ENCODE measurements at places on chromosomes 16 and 17.

DNA sequence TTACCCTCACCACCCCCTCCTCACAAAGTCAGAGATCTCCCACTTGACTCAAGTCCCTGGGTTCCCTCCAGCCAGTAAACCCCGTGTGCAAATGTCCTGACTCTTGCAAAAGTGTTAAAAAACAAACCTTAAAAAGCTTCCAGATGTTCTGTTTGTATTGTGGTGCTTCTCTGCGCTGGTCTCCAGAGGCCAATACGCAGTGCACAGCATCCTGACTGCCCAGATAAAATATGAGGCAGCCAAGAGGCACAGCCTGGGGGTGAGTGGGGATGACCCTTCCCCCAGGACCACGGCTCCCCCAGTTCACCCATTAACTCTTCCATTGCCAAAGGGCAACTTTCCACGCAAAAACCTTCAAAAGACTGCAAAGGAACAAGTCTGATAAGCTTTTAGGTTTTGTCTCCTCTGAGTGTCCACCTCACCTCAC, 291.8 kb downstream of the SOX9 start:
- DNase-seq, result no peak

DNA sequence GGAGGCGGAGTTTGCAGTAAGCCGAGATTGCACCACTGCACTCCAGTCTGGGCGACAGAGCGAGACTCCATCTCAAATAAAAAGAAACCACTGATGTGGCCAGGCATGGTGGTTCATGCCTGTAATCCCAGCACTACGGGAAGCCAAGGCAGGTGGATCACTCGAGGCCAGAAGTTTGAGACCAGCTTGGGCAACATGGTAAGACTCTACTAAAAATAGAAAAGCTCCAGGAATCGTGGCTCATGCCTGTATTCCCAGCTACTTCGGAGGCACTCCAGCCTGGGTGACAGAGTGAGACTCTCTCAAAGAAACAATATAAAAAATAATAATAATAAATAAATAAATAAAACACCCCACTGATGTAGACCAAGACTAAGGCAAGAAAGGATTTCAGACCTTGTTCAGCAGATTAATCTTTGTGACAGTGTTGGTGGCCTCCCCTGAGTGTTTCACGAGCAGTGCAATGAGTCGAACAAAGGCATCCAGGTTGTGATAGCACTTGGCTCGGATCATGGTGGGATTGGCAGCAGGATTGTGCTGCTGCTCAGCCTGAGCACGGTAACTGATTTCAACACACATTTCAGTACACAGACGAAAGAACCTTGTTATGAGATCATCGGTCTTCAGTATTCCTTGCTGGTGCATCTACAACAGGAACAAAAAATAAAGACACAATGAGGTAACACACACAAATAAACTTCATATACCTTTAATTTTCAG, 18.6 kb downstream of the SETD6 start:
- DNase-seq, result no peak

- DNase-seq, result peak; percentile 27
Measured at GRCh38 chr16:1003391-1004347, 22.1 kb downstream of the SOX8 start.

DNA sequence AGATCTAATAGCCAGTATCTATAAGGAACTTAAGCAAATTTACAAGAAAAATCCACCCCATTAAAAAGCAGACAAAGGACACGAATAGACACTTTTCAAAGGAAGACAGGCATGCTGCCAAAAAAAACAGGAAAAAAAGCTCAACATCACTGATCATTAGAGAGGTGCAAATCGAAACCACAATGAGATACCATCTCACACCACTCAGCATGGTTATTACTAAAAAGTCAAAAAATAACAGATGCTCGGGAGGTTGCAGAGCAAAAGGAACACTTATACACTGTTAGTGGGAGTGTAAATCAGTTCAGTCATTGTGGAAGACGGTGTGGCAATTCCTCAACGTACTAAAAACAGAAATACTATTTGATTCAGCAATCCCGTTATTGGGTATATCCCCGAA, 9.6 kb downstream of the STX8 start:
- peak; percentile 37 for DNase-seq

DNA sequence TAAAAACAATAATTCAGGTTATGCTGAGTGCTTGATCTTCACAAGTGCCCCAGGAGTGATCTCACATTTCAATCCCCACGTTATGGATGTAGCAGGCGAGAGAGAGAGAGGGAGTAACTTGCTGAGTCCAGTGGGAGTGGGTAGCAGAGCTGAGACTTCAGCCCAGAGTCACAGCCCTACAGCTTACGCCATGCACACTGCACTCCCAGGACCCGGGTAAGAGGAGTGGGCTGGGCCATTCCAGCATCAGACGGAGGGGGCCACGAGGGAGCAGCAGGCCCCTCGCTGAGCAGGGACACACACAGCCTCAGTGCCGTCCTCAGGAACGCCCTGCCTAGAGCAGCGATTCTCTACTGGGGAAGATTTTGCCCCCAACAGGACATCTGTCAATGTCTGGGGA, 9.8 kb upstream of the KIF19 start:
- no peak for DNase-seq

DNA sequence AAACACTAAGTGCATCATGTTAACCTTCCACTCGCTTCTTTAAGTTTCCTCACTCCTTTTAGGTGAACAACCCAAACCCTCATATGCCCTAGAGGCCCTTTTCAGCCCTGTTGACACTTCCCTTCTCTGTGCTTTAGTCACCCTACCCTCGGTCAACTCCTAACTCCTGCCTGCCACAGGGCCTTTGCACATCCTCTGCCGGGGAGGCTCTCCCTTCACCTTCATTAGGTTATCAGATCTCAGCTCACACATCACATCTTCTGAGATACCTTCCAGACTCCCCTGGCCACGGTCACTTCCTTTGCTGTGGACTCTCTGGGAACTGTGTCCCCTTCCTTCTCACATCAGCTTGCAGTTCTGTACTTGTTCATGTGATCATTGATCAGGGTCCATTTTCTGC, 574.4 kb downstream of the MAF start:
- DNase-seq, result no peak

- peak; percentile 47 for DNase-seq
Measured at GRCh38 chr16:17780181-17780580, 309.4 kb upstream of the XYLT1 start.

- DNase-seq, result peak; percentile 49
Measured at GRCh38 chr16:53881371-53881770, 177.4 kb downstream of the FTO start.

GRCh38 chr16:82630688-82631087, 3.9 kb downstream of the CDH13 start:
- peak; percentile 48 for DNase-seq

- peak; percentile 48 for DNase-seq
Measured at GRCh38 chr17:4881761-4882555, 17.4 kb upstream of the C17orf107 start.

DNA sequence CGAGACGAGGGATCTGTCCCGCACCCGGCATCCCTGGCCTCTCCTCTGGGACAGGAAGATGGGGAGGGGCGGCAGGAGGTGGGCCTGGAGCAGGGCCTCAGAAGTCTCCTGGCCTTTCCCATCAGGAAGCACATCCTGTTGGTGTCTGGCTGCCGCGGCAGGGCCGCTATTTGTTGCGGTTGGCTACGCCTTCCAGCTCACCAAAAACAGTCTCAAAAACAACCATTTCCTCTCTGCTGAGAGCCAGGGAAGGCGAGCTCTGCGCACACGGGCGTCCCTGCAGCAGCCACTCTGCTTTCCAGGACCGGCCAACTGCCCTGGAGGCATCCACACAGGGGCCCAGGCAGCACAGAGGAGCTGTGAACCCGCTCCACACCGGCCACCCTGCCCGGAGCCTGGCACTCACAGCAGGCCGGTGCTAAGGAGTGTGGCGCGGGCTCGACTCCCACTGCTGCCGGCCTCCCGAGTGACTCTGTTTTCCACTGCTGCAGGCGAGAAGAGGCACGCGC, at the start of gene TMEM204:
Gene TMEM204, plus strand, starts transcription at position 224 of the 509 bp plus-strand sequence. CDS start 610 bp downstream, outside the sequence.
- peak; percentile 94 for DNase-seq

DNA sequence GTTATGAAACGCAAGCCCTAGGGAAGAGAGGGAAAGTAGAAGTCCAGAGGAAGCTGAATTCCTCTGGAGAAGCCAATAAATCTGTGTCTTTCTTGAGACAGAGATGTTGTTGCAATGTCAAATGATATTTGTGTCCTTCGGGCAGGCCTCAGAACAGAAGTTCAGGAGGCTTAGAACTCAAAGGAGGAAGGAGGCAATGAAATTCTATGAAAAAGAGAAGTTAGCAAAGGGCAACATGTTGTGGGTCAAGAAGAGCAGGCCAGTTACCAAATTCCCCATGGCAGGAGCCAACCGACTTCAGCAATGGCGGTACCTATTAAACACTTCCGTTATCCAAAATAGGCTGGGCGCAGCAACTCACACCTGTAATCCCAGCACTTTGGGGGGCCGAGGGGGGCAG, 109.0 kb upstream of the DHX40 start:
- DNase-seq, result no peak

GRCh38 chr17:78019367-78019975, 61.0 kb downstream of the TNRC6C start:
- peak; percentile 56 for DNase-seq

GRCh38 chr16:21704733-21705132, 41.0 kb downstream of the OTOA start:
- DNase-seq, result no peak

DNA sequence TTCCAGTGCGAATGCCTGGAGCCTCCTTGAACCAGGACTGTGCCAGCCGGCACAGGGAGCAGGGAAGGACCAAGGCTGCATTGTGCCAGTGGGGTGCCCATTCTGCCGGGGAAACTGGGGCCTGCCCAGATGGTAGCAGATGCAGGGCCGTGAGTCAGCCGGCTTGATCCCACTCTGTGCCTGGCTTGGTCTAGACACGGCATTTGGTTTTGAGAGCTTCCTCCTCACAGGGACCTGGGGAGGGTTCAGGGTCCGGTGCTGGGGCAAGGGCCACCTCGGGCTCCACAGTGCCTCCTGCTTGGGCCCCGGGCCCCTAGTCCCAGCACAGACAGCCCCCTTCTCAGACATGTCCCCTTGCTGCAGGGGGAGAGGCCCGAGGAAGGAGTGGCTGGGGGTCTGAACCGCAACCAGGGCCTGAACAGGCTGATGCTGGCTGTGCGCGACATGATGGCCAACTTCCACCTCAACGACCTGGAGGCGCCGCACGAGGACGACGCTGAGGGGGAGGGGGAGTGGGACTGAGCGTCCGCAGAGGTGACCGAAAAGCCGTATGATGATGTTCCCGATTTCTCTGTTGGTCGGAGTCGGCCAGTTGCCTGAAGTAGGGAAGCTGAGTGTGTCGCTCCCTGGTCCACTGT, 7.8 kb upstream of the MC1R start:
- DNase-seq, result no peak

DNA sequence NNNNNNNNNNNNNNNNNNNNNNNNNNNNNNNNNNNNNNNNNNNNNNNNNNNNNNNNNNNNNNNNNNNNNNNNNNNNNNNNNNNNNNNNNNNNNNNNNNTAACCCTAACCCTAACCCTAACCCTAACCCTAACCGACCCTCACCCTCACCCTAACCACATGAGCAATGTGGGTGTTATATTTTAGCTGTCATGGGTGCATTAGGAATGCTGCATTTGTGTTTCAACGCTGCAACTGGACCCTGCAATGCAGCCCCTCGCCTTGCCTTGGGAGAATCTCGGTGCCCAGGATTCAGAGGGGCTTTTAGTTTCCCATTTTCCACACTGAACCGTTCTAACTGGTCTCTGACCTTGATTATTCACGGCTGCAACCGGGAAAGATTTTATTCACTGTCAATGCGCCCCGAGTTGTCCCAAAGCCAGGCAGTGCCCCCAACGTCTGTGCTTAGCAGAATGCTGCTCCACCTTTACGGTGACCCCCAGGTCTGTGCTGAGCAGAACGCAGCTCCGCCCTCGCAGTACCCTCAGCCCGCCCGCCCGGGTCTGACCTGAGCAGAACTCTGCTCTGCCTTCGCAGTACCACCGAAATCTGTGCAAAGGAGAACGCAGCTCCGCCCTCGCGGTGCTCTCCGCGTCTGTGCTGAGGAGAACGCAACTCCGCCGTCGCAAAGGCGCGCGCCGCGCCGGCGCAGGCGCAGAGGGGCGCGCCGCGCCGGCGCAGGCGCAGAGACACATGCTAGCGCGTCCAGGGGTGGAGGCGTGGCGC, 43.3 kb downstream of the POLR3K start:
- DNase-seq, result no peak

DNA sequence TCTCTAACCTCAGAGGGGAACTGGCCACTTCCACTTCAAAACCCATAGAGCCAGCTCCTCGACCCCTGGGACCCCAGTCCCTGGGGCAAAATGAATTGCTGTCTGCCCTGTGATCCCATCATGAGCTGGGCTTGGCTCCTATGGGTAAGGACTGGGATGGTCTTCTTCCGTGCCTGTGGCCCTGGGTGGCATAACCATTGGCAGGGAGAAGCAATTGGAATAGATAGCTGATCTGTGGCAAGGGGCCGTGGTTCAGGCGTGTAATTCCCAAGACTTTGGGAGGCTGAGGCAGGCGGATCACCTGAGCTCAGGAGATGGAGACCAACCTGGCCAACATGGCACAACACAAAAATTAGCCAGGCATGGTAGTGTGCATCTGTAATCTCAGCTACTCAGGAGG, 4.3 kb downstream of the SULT1A2 start:
- DNase-seq, result no peak

- peak; percentile 13 for DNase-seq
Measured at GRCh38 chr16:57444711-57445110, 2.5 kb downstream of the CIAPIN1 start.

GRCh38 chr17:58229881-58230280, 8.5 kb upstream of the LPO start:
- no peak for DNase-seq

- DNase-seq, result no peak
Measured at GRCh38 chr17:46984341-46984740, 5.3 kb upstream of the RPRML start.

DNA sequence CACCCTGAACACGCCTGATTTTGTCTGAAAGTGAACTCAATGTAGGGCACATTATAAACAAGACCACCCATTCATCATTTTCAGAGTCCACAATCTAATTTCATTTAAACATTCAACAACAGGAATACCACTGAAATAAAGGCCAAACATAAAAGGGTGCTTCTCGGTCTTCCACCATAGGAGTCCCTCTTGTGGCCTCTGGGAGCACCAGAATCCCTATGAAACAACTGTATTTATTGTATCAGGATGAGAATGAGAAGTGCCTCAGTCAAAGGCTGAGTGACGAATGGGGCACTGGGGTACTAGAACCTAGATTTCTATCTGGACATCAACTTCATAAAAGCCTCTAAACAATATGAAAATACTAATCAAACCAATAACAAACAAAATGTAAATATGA, 40.4 kb downstream of the NXPH3 start:
- no peak for DNase-seq

GRCh38 chr17:7043497-7044198, at the start of gene SLC16A11:
Gene SLC16A11, minus strand, starts transcription at chr17:7044092. Its CDS starts 579 bp downstream, at chr17:7043513.
- peak; percentile 38 for DNase-seq

- no peak for DNase-seq
Measured at GRCh38 chr16:49851468-49851787, 4.5 kb downstream of the ZNF423 start.

GRCh38 chr16:80369138-80369958, 171.4 kb upstream of the DYNLRB2 start:
- peak; percentile 70 for DNase-seq

DNA sequence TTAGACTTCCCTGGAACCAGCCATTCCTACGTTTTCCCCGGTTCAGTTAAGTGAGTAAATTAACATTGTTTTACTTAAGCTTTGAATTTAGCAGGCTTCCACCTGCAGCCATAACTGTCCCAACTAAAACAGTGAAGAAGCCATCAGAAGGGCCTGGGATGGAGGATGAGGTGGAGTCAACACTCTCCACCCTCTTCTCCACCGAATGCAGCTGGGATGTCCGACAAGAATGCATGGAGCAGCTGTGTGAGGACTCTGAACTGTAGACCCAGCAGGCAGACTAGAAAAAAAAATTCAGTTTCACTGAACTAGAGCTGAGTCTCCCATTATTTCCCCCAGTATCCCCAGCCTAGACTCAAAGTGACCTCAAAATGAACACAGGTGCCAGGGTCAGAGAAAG, 114.8 kb downstream of the C16orf95 start:
- DNase-seq, result peak; percentile 87

All from EH (cell line).